ENCODE measurements at places on chromosomes 11 and 22.

DNA sequence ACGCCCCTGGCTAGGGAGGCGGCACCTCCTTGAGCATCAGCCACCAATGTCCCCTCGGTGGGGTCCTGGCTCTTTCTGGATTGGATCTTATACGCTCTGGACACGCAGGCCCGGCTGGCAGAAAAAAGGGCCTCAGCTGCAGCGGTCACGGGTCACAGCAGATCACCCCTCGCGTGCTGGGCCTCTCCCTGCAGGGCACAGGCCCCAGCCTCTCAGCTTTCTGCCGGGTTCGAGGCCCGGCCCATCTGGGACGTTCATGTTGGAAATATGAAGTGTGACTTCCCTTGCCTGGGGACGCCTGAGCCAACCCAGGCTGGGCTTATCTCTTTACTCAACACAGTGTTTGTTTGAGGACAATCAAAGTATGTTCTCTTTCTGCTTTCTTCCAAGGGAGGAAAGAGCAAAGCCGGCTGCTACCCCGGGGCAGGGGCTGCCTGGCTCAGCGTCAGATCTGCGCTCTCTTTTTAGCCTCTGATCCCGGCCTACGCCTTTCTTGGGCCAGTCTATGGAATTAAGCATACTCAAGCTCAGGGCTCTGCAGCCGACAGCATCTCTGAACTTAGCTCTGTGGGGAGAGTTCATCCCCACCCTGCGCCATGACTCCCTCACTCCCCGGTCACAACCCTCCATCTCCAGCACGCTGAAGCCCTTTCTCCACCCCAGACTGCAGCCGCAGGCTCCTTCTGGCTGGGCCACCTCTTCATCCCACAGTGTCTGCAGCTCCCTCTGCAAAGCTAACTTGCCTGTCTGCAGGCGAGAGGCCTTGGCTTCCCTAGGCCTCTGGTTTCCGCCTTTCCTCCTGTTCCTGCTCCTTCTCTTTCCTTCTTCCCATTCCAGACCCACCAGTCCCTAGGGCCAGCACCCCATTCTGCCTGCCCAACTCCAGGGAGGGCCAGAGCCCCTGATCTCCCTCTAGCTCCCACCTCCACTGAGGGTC, 38.8 kb downstream of the ADAMTS15 start:
- no peak for DNase-seq

DNA sequence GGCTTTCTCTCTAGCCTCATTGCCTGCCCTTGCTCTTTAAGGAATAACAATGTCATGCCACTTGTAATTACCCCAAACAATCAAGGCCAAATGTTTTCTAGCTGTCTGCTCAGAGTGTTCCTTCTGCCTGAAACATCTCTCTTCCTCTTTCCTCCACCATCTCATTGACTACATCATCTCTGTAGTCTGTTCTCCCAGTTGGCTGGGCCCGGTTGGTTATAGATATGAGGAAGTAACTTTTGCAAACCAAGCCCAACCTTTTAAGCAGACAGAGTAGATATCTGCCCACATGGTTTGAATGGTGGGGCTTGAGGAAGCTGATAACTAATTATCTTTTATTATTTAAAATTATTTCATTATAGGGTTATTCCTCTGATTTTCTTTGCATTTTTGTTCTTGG, 104.5 kb downstream of the NTM start:
- DNase-seq = no peak

GRCh38 chr22:38835888-38836301, 7.9 kb downstream of the NPTXR start:
- DNase-seq = no peak

- DNase-seq = no peak
These were observed 241.6 kb downstream of the SWAP70 start for GRCh38 chr11:9905501-9905951.

GRCh38 chr11:72695354-72695753, 21.1 kb upstream of the PDE2A start:
- DNase-seq = no peak

GRCh38 chr22:24188705-24189248, 7.5 kb downstream of the SUSD2 start:
- DNase-seq = no peak

DNA sequence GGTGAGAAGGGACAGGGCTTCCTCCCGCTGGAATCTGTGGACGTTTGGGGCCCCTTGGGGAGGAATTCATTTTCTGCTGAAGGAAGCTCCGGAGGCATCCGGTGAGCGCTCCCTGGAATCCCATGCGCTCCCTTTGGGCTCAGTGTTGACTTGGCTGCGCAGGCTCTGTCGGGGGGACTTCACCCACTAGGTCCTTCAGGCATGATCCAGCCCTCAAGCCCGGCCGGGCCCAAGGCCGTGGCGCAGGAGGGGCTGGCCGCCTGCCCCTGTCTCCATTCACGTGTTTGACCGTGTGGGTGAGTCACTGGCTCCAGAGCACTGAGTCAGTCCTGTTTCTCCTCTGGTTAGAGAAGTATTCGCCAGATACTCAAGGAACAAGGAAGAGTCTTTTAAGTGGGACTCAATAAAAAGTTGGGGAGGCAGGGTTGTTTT, 1.4 kb downstream of the CTTN start:
- no peak for DNase-seq

DNA sequence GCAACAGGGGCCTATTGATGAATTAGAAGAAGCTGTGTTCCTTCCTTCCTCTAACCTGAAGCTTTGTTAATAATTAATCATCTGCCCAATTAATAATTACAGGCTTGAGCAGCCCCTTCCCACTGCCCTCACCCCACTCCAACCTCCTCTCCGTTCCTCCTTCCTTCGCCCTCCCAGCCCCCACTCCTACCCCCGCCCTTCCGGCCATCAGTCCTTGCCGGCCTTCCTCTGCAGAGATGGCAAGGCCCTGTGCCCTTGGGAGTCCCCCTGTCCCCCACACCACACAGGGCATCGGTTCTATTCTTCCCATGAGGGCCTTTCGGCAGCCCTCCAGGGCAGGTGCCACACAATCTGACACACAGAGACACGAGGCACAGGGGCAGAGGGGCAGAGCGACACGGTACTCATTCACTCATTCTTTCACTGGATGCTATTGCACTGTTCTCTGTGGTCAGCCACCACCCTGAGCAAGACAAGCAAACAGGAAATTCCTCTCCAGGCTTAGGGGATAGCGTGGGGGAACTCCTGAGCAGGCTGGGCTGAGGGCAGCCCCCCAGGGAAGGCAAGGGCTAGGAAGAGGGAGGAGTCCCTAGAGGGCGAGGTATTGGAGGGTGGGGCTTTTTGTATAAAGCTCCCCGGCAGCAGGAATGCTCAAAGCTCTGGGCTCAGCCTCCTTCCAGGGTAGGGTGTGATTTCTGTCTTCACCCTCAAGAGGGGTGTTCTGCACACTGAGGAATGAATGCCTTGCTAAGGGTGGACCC, 14.7 kb downstream of the MGAT3 start:
- no peak for DNase-seq

GRCh38 chr11:116176484-116177005, 596.2 kb downstream of the BUD13 start:
- no peak for DNase-seq

DNA sequence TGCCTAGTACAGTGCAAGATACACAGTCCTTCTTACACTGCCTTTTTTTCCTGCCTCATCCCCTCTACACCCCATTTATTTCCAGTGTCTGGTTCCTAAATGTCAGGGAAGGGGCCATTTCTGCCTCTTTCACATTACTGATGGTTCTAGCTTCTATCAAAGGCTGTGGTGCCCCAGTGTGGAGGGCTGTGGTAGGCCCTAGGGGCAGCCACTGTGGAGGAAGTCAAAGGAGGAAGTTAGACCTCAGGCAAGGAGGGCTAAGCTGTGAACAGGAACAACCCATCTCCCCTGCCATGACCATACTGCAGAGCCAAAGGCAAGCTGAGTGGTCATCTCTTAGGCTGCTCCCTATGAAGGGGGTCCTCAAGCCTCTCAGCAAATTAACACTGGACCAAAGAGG, 81.9 kb upstream of the CRTAM start:
- peak; percentile 67 for DNase-seq

DNA sequence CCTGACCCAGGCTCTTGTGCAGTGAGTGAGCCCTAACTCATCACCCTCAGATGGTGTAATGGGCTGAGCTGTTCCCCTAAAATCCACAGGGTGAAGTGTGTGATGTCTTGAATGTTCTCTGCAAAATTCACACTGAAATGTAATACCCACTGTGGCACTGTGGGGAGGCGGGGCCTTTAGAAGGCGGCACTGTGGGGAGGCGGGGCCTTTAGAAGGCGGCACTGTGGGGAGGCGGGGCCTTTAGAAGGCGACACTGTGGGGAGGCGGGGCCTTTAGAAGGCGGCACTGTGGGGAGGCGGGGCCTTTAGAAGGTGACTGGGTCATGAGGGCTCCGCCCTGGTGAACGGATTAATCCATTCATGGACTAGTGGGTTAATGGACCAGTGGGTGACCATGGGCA, 33.0 kb downstream of the CHID1 start:
- peak; percentile 15 for DNase-seq

DNA sequence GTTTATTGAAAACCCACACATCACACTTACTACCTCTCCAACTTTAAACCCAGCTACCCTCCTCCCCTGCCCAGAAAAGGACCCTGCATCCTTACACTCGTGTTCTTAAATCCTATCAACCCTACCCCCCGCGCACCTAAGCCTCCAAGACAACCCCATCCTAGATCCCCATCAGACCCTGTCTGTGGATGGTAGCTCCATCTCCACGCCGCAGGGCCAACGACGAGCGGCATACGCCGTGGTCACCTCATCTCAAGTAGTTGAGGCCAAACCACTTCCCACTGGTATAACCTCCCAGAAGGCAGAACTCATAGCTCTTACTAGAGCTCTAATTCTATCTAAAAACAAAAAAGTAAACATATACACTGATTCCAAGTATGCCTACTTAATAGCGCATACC, 9.4 kb upstream of the OR56A3 start:
- DNase-seq = no peak

DNA sequence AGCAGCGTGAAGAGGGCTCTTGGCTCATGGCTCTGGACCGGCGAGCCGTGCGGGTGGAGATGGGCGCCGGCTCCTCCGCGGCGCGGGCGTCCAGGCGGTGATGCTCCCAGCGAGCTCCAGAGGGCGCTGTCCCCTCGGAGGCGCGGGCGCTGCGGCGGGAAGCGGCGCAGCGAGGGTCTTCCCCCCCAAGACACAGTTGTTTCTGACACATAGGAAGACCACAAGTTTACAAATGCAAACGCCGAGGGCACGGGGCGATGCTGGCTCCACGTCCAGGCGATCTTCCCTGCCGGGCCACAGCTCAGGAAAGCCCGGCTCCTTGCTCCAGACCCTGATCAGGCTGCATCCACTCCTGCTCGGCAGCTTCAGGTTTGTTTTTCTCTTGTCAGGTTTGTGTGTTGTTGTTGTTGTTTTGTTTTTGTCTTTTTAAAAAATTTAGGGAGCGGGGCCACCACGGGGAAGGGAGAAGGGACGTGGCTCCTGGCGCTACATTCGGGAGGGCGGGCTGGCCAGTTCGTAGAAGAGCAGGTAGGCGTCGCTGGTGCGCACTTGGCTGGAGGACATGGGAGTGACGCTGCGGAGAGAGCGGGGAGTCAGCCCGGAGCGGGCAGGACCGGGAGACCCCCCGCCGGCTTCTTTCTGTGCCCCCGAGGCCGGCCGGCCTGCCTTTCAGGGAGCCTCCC, 10.0 kb upstream of the MFRP start:
- DNase-seq = peak; percentile 76

- DNase-seq = no peak
These were observed 109.5 kb downstream of the RASSF10 start for GRCh38 chr11:13118650-13119049.

DNA sequence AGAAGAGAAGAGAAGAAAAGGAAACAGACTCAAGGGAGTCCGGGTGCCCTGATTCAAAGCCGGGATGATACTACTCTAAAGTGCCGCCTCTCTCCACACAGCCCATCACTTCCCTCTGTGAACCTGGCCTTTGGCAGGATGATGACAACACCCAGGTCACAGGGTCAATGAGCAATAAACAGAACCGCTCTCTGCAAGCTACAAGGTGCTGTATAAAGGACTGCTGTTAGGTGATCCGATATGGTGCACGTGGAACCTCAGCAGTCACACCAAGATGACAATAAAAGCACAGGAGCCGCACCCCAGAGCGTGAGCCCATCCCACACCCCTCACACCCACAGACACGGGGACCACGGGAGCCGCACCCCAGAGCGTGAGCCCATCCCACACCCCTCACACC, 10.7 kb downstream of the TTLL1 start:
- no peak for DNase-seq

DNA sequence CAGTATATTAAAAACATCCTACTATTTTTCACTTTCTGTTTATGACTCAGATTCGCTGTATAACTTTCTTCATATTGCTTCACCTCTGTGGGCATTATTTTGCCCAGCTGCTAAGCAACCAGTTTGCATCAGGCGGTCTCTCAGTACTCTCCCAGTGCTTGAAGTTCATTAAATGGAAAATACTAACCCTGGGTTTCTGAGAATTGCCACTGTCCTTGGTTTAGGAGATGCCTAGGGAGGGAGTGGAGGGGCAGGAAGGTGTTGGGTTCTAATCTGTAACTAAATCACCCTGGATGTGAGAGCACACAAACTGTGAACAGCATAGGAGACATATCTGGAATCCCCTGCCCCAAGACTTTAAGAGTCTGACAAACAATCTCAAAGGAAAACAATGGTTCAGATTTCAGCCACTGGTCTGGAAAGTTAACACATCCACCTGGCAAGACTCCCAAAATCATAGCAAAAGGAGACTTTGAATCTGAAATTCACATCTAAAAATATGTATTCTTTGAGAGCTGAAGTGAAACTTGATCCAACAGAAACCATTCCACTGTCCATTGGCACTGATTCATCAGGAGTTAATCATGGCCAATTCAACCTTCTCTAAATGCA, 540.0 kb downstream of the SOX6 start:
- DNase-seq = no peak

GRCh38 chr22:27546157-27546935, 255.2 kb downstream of the MN1 start:
- DNase-seq = no peak

DNA sequence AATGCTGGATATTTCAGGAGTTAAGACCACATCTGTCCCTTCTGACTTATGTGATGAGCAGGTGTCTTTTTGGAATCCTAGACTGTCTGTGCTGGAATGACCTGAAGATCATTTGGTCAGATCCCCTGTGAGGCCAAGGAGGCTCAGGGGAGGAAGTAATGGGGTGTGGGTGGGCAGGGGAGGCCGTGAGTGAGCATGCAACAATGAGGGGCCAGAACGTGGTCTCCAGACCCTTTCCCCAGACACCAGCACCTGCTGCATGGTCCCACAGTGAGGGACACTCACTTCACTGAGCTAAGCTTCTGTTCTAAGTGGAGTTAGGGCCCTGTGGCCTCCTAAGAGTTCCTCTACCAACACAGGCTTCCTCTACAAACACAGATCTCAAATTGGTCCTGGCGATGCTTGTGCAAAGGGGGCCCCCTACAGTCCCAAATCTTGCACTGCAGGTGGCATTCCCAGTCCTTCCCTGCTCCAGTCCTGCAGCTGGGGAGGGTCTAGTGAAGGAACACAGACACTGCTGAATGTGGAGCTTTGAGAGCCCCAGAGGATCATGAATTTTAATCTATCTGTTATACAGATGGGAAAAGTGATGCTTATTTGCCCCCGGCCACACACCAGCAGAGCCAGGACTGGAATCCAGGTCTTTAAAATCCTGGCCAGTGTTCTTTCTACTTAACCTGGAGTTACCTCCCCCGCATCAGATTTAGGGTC, 7.4 kb downstream of the USP2 start:
- peak; percentile 58 for DNase-seq

- peak; percentile 38 for DNase-seq
These were observed 753 bp downstream of the STX3 start for GRCh38 chr11:59755701-59756557.

GRCh38 chr11:110000031-110000502, 93.1 kb upstream of the ZC3H12C start:
- peak; percentile 13 for DNase-seq
